ENCODE measurements at places on chromosomes 16 and 17.

DNA sequence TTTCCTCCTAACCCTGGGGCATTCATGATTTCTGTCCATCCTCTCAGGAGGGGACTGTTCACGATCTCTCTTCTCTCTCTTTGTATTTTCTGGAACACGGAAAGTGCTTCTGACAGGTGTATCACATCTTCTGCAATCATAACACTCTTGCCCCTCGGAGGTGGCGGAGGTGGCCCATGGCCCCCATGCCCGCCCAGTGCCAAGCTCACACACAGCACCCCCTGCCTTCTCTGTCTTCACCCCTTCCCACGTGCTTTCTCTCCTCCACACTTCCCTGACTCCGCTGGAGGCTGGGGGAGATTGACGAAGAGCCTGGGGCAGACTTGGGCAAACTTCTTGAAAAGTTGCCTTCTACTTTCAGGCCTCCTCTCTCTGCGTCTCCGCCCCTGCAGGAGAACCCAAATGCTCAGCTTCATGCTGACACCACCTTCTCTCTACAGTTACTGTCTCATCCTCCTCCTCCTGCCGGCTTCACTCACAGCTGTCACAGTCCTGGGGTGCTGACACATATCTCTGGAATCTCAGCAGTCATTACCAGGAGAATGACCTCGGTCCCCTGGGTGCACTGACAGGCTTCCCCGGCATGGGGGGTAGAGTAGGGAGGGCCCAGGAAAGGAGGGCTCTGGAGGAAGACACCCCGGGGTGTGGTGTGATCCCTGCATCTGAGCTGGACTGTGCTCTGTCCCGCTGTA lies 127.1 kb downstream of the ENGASE start:
- DNase-seq: no peak

GRCh38 chr17:27797390-27798091 lies 2.8 kb downstream of the NOS2 start:
- no peak for DNase-seq

DNA sequence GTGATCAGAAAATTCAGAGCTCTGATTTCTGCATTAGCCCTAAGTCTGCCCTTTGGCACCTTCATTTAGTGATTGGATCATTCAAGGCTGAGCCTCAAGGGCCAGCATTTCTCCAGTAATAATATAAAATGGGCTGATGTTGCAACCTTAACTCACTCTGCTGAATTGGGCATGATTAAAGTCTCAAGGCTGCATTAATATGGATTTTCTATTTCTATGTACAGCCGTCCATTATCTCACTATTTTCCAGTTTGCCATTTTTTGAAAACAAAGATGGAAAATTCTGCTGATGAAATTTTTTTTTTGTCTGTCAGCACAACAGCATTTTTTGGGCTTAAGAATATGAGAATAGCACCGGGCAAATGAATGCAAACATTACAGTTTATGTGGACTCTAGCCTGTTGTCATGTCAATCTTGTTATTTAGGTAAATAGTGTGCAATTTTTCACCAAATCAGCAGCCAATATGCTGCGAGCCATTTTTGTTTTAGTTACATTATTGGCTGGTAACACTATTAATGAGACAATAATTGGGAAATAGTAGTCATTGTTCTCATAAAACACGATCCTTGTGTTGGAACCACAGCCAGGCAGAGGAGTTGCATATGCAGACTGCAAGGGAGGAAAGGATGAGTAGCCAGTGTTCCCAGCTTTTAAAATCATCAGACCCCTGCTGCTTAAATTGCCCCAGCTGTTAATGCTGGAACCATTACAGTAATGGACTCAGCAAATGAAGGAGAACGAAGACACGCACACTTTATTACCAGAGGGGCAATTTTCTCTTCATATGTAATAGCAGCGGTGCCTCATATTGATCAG lies 10.5 kb downstream of the FTO start:
- DNase-seq: no peak

DNA sequence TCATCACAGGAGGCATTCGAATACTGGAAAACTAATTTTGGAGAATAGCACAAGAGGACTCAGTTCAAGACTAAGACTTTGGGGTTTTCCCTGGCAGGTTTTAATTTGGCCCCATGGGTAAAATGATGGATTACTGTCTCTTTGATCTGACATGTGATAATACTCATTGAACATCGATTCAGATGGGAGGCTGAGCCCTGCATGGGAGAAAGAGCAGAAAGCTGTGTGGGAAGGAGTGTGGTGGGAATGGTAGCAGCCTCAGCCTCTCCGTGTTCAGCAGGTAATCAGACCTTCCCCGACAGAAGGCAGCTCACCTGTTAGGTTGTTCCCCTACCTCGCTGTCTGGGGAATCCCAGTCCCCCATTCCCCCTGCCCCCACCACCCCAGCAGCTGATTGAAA lies 124.7 kb upstream of the TNRC6C start:
- peak; percentile 26 for DNase-seq

GRCh38 chr16:68022278-68022727 lies 729 bp downstream of the DDX28 start:
- no peak for DNase-seq

- no peak for DNase-seq
Observed at GRCh38 chr17:64491034-64491860, 5.6 kb downstream of the POLG2 start.

DNA sequence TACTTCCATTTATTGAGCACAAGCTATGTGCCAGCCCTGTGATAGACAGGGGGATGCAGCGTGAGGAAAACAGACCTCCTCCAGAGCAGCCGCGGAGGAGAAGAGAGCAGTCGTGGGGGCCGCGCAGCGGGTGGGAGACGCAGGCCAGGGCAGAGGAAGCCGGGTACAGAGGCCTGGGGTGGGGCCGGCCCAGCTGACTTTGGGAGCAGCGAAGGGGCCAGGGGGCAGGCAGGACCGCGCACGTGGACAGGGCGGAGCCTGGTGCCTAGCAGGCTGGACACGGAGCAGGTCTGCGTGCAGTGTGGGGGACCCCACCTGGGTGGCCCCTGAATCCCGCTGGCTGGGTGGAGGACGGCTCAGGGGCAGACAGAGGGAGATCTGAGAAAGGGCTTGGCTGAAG lies 46.2 kb downstream of the ZFPM1 start:
- no peak for DNase-seq

DNA sequence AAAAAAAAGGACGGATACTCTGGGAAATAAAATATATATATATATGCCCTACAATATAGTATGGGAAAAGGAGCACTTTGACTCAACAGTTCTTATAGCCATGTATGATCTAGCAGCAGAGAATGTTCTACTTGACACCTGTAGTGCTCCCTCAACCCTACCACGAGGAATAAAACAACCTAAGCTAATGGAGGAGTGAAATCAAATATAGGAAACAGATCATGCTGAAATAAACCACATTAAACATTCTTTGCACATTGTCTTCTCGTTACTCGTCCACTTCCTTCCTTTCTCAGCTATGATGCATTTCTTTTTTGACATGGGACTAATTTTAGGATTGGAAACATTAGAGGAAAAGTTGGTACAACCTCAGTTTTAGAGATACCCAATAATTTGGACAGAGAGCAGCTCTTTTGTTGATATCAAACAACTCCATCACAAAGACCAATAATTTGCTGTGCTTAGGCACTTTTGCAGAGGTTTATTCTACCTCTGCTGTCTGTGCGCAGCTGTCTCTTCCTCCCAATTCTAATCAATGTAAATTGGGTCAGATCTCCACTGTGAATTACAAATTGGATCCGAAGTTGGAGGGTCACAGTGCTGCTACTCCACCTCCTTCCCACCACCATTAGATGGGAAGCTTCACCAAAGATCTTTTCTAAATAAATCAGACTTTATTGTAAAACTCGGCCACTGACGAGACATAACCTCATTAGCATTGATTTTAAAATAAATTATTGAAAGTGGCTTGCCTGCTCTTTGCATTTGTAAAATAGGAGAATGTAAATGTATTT lies 65.8 kb downstream of the SNX11 start:
- DNase-seq: no peak

- no peak for DNase-seq
Observed at GRCh38 chr17:59389066-59389465, 57.6 kb downstream of the YPEL2 start.

Data from activated T-cell treated with anti-CD3 and anti-CD28 coated beads, Interleukin-2, amount 50 U/mL, for 24 hours (primary cell).